ENCODE measurements at places on chromosomes 1 and 21. TPM values are rescaled to one million over a fixed set of nuclear protein-coding genes. Genes with fewer than 3 reads are reported as not detected.

Gene LEPROT
- 60.9 TPM for polyA plus RNA-seq

Gene S100A12
- polyA plus RNA-seq: 2.7 TPM

Gene C21orf58
- polyA plus RNA-seq: 8.2 TPM

Gene CTSE
- 0.20 TPM for polyA plus RNA-seq

Gene KRTAP19-3
- not detected for polyA plus RNA-seq

Gene C1orf56
- 6.5 TPM for polyA plus RNA-seq

Gene SNRPE
- 134 TPM for polyA plus RNA-seq

Gene NID1
- 230 TPM for polyA plus RNA-seq

Gene CLCA1
- polyA plus RNA-seq: not detected

Gene NR0B2
- polyA plus RNA-seq: not detected

Gene CYP4Z1
- 0.27 TPM for polyA plus RNA-seq

Gene SLC44A3
- polyA plus RNA-seq: 4.1 TPM

DNA sequence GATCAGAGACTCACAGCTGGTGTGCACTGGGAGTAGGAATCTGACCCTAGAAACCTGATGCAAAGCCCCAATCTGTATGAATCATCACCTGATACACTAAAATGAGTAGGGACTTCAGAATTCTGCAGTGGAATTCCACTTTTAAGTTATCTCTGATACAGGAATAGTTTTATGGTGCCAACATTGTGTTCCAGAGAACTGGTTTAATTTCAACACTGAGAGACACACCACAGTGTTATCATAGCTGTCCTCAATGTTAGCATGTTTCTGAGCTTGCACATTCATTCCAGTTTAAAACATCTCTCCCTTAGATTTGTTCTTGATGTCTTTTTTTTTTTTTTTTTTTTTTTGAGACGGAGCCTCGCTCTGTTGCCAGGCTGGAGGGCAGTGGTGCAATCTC lies 7.1 kb downstream of the UTS2 start:
- no peak for DNase-seq

DNA sequence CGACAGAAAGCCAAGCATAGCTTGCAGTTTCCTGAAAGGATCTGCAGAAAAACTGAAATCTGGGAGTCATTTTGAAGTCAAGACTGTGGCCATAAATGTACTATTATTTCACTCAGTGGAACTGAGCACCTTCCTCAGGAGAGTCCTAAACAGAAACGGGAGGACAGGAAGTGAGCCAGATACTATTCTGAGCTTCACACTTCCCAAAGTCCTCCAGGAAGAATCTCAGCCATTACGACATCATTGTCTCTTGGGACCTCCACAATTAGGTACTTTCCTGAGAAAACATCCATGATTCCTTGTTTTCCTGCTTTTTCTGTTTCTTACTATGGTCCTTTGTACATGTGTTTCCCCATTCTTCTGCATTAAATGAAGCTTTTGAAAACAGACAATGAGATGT lies 299.2 kb upstream of the USP25 start:
- DNase-seq: peak; percentile 39

DNA sequence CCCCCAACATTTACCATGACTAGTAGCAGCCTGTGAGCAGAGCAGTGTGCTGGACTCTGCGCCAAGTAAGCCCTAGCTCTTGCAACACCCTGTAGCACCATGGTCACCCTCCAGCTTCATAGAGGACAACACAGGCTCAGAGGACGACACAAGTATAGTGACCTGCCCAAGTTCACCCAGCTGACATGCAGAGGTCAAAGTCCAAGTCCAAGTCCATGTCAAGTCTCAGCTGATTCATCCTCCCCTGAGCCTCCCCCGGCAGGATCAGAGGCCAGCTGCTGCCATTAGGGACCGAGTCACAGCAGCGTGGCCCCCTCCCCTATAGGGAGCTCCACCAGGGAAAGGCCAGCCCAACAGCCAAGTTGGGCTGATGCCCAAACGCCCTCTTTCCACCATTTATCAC lies 15.9 kb downstream of the SDC3 start:
- DNase-seq: no peak

DNA sequence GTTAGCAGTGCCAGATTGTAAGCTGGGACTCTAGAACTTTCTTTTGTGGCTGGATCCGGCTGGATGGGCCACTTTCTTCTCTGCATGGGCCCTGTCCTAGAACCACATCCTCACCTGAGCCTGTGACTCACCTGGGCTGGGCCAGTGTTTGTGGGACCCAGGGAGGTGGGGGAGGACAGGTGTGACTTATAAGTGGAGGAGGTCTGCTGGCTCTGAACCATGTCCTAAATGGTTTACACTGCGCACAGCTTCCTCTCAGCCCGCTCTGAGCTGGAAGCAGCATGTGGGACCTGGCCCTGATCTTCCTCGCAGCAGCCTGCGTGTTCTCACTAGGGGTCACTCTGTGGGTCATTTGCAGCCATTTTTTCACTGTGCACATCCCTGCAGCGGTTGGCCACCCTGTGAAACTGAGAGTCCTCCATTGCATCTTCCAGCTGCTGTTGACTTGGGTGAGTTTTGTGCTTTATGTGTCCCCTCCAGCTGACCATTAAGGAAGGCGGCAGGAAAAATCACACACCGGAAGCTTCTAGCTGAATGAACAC lies at the start of gene AADACL3:
Gene AADACL3, plus strand, starts transcription at position 215 of the 542 bp plus-strand sequence. Its CDS starts 67 bp downstream, at position 282.
- no peak for DNase-seq

DNA sequence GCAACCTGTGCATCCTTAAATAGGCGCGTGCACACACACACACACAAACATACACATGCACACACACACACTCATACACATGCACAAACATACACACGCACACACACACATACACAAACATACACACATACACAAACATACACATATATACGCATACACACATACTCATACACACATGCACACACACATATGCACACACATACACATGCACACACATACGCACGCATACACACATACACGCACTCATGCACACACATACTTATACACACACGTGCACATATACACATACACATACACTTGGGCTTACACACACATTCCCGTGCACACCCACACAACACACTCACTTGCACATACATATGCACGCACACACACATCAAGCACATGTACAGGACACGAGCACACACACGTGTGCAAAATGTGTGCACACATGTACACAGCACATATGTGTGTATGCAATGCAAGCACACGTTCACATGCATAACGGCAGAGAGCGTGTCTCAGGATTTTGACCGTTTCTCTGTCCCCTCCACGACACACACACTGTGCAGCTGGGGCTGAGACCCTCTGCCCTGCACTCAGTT lies 84.5 kb downstream of the SIK1 start:
- no peak for DNase-seq

DNA sequence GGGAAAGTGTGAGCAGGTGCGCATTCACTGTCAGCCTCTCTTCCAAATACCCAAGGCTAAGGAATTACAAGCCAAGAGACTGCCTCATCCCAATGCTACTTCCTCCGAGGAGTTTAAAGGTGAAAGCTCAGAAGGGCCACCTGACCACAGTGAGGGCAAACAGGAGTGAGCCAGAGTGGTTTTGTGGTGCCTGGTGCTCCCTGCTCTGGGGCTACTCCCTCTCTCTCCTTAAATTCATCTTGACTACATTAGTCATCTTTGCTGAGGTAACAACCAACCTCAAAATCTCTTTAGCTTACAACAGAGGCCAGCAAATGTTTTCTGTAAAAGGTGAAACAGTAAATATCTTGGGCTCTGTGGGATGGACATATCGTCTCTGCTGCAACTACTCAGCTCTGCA lies 14.2 kb upstream of the ZBTB8A start:
- DNase-seq: no peak

- DNase-seq: no peak
These were observed 3.4 kb upstream of the ZP4 start for GRCh38 chr1:237894131-237894530.

DNA sequence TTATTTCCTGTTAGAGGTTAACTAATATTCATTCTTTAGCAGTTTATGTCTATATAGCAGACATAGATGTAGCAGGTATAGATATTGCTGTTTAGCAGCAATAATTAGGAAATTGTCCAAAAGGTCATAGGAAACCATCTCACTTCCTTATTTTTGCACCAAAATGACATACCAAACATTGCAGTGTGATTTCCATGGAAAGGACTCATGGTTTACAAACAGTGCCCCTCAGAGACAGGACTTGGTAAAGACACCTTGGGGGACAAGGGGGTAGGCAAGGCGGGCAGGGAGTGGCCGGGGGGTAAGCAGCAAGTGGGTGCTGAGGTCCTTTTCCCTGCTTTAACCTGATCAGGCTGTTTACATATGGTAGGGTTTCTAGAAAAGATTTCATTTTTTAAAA lies 30.5 kb downstream of the BATF3 start:
- DNase-seq: no peak

GRCh38 chr1:65064981-65065380 lies 83.0 kb upstream of the AK4 start:
- no peak for DNase-seq

- no peak for DNase-seq
These were observed 22.4 kb downstream of the VPS45 start for GRCh38 chr1:150089846-150090520.

GRCh38 chr1:80282536-80282935 lies 1276.0 kb upstream of the ADGRL4 start:
- peak; percentile 19 for DNase-seq

GRCh38 chr21:31111093-31111492 lies 72.8 kb upstream of the KRTAP19-8 start:
- DNase-seq: no peak

DNA sequence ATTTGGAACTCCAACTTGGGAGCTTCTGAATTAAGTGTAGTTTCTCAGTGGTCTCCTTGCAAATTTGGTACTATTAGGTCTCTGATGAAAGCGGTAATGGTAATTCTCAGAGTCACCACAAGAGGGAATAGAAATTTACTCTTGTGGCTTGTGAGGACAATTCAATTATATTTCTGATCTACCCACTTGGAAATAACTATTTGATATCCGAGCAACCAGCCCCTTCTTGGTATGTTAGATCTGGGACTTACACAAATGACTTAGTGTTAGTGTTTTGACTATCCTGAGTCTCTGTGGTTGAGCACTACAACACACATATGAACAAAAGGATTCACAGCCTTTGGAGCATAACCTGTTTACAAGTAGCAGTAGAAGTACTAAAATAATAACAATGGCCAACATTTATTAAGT lies 68.1 kb downstream of the RPS6KA1 start:
- no peak for DNase-seq

DNA sequence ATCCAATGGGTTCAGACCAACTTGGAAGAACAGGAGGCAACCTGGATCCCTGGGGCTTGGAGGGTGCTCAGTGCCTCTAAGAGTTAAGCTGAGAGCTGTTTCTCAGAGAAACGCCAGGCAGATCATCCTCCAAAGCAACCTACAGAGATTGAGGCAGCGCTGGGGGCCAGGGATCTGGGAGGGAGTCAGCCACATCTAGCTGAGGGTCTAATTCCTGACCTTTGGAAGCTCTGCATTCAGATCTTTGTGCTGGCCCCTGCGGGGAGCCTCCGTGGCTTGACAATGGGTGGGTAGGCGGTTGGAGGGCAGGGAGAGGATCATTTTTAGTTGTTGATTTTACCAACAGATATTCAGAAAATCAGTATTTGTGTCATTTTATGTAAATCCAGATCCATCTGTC lies 79.3 kb downstream of the DDX20 start:
- DNase-seq: no peak

DNA sequence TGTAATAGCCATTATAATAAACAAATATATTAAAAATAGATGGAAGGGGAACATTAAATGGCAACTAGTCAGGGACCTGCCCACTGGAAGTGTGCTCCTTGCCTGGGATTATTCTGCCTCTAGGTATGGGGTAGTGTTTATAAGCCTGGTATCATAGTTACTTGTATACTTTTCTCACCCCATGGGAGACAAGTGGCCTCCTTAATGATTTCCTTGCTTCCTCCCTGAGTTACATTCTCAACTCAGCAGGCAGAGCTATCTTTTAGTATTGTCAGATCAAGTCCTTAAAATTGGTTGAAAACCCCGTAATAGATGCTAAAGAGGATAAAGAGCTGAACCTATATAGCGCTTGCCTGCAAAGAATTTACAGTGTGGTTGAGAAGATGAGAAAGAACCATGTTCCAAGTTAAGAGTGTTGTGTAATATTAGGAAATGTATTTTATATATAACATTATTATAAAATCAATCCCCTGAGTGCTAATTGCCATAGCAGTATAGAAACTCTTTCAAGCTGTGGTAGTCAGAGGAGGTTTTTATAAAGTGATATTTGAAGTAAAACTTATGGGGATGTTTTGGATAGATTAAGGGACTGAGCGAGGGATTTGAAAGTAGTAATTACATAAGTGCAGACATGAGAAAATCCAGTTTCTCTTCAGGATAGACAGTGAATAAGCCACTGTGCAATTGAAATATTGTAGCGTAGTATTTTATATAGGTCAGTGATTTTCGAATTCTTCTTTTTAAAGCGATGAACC lies 106.5 kb downstream of the SPATA46 start:
- no peak for DNase-seq

GRCh38 chr1:55808263-55808662 lies 593.1 kb upstream of the USP24 start:
- no peak for DNase-seq

DNA sequence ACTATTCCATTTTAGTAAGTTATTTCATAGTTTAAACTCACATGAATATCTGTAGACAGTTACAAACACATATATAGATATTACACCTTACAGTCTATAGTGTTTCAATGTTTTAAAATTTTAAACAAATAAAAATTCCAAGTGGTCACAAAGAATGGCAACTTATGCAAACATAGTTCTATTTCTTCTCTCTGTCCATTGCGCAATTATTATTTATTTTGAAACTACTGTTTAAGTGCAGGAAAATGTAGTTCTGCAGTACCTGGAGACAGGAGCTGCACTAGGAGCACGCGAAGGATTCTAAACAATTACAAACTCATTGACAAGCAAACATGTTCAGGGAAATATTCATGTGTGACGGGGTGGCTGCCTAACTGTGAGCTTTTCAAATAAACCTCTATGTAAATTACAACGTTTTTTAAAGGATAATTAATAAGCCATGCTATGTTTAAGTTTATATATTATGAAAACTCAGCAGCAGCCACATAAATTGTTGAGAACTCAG lies 312.0 kb upstream of the DUSP10 start:
- DNase-seq: no peak

- DNase-seq: no peak
These were observed 59.4 kb upstream of the SERBP1 start for GRCh38 chr1:67489643-67490042.

- DNase-seq: no peak
These were observed 258.0 kb downstream of the KCNJ6 start for GRCh38 chr21:37658121-37658816.

DNA sequence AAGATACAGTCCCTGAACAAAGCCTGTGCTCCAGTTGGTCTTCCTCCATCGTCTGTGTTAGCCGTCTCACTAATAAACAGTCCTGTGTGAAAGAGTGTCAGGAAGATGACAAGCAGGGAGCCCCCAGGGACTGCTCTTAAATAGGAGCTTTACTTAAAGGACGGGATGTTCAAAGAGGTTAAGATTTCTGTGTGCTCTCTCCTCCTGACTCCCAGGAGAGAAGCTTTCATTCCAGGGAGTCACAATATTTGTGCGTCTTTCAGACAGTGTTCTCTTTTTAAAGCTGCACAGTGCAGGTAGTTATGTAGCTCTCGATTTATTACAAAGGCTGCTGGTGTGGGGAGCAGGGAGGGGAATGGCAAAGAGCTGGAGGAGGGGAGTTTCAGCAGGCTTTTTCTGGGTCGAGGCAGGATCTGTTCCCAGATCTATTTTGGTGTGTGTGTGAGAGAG lies 43.5 kb downstream of the STYXL2 start:
- DNase-seq: no peak
